ENCODE measurements at places on chromosomes 3 and 15. TPM values are rescaled to one million over a fixed set of nuclear protein-coding genes. Genes with fewer than 3 reads are reported as not detected.

GRCh38 chr3:42270561-42270960 lies 4.6 kb upstream of the CCK start:
- DNase-seq = no peak
- no peak overlapping the region for H3K27ac ChIP-seq
- no peaks in the 10 kb centered on the region for H3K36me3 ChIP-seq
- H3K27me3 ChIP-seq = peaks cover 11% of the 10 kb centered on the region
- H3K4me3 ChIP-seq = no peak overlapping the region
- H3K4me1 ChIP-seq = no peaks in the 10 kb centered on the region

DNA sequence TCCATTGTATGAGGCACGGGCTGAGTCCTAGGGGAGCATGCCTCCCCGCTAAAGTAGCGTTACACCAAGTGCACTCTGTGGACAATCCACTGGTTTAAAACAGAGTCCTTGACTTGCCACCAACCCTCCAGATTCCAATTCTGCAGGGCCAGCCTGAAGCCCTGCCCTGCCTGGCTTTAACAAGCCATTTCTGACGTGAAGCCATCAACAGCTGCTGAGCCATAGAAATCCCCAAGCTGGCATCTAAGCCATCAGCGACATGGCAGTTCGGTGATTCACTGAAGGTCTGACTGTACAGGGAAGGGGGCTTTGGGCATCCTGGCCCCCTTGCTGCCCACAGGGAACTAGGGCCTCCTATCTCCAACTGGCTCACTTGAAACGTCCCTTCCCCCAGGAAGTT lies 265.7 kb downstream of the UACA start:
- no peaks in the 10 kb centered on the region for H3K36me3 ChIP-seq
- no peaks in the 10 kb centered on the region for H3K27me3 ChIP-seq
- H3K4me1 ChIP-seq = peaks cover 29% of the 10 kb centered on the region
- no peak for DNase-seq

DNA sequence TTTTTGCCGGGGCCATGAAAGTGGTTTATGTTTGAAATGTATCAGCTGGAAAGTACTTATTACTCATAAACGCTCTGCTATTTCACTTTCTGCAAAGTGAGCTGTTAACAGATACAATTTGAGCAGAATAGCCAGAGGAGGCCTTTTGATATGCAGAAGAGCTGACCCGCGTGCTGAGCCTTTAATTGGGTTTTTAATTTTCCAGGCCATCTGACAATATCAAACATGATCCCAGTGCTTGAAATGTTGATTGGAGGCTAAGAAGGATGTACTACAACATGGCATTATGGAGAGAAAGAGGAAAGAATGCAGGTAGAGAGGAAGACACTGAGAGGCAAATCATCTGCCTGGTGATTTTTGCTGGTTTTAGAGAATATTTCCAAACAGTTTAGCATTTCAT lies 261.3 kb upstream of the MEIS2 start:
- H3K4me1 ChIP-seq = no peaks in the 10 kb centered on the region
- H3K4me3 ChIP-seq = no peak overlapping the region
- no peaks in the 10 kb centered on the region for H3K27me3 ChIP-seq
- H3K27ac ChIP-seq = no peak overlapping the region
- DNase-seq = no peak

DNA sequence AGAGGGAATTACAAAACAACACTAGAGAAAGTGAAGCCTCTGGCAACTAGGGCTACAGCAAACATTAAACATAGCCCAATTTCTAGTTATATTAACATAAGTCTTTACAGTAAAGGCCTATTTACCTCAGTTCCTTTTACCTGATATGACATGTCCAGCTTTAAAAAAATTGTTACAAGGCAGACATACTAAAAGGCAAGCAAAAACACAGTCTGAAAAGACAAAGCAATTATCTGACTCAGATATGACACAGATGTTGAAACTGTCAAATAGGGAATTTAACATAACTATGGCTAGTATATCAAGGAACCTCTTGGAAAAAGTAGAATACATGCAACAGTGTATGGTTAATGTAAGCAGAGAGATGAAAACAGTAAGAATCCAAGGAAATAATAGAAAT lies 238.6 kb downstream of the RAP2B start:
- H3K4me3 ChIP-seq = no peak overlapping the region
- no peak for DNase-seq
- no peaks in the 10 kb centered on the region for H3K4me1 ChIP-seq
- H3K27ac ChIP-seq = no peak overlapping the region
- H3K36me3 ChIP-seq = no peaks in the 10 kb centered on the region

The CYP1A1 gene
- polyA plus RNA-seq = 0.20 TPM

The PPP2R3A gene
- polyA plus RNA-seq = 5.2 TPM

- no peak for DNase-seq
- peak overlapping the region; percentile 27 for H3K27ac ChIP-seq
- H3K4me3 ChIP-seq = no peak overlapping the region
Observed at GRCh38 chr3:128556384-128556783, 63.4 kb upstream of the GATA2 start.

- no peak for DNase-seq
- H3K4me3 ChIP-seq = peak overlapping the region; percentile 61
- H3K27ac ChIP-seq = no peak overlapping the region
- peaks cover 64% of the 10 kb centered on the region for H3K4me1 ChIP-seq
- H3K36me3 ChIP-seq = no peaks in the 10 kb centered on the region
Observed at GRCh38 chr15:92902737-92903593, 2.8 kb downstream of the CHD2 start.

The ACAP2 gene
- polyA plus RNA-seq = 4.6 TPM

The P4HTM gene
- polyA plus RNA-seq = 19.1 TPM

DNA sequence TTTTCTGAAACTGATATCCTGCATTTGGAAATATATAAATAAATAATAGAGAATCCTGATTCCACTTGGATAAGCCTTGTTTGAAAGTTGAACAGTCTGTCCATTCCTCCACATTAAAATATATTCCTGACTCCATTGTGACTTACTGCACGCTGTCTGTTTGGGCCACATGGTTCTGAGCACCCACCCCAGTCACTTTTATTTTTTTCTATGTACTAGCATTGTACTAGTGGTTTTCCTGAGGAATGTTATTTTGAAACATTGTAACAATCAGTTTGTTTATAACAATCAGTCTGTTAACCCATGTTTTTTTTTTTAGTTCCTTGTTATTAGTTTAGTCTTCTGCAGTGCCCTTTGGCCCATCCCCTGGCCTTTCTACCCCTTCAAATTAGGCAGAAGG lies 87.4 kb upstream of the CCNL1 start:
- DNase-seq = no peak
- H3K4me3 ChIP-seq = no peak overlapping the region
- no peak overlapping the region for H3K27ac ChIP-seq

DNA sequence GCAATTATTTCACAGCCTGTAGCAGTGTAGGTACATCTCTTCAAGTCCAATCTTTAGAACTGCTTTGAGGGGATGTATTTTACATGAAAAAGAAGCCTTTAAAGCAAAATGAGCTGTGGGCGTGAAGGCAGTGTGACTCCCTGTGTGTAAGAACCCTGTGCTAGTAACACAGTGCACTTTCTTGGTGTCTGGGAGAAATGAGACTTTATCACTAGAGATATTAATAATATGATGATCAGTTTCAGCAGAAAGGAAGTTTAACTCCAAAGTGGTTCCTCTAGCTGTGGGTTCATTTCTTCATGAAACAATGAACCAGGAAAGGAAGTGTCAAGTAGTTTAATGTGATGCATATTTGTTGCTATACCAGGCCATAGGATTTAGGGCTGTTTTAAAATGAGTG lies 41.5 kb downstream of the SLCO3A1 start:
- H3K27me3 ChIP-seq = no peaks in the 10 kb centered on the region
- no peak overlapping the region for H3K4me3 ChIP-seq
- H3K4me1 ChIP-seq = no peaks in the 10 kb centered on the region

DNA sequence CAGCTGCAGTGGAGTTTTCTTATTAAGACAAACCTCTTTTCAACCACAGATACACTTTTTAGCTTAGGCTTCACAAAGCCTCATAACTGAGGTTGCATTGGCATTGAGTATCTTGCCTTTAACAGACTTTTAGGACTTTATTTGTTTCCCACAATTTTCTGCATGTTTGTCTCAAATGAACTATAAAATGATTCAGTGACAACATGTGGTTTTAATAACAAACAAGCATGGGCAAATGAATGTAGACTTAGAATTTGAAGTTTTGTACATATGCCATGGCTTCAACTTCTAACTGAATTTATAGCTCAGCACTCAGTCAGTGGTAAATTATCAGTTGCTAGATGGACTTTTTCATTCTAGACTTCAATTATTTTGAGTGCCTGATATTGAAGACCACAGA lies 101.6 kb downstream of the SLC25A26 start:
- H3K27ac ChIP-seq = no peak overlapping the region
- H3K4me1 ChIP-seq = peaks cover 5% of the 10 kb centered on the region
- H3K27me3 ChIP-seq = no peaks in the 10 kb centered on the region
- no peaks in the 10 kb centered on the region for H3K36me3 ChIP-seq
- no peak overlapping the region for H3K4me3 ChIP-seq

The CDHR4 gene
- polyA plus RNA-seq = not detected

DNA sequence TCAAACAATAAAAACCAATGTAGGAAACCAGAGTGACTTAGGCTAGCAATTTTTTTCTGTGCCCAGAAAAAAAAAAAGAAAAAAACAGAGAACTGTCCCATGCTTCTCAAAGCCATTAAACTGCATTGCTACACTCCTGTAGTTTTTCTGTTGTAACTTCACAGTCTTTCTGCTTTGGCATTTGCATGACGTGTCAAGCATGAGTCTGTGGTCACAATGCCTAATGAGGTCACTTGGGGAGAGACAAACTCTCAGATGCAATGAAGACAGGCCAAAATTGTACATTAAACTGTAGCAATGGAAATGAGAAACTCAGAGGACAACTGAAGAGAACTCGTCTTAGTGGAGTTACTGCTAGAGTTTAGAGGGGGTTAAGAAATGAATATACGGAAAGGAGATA lies 30.8 kb downstream of the CCDC80 start:
- no peak overlapping the region for H3K27ac ChIP-seq
- DNase-seq = no peak
- H3K4me3 ChIP-seq = no peak overlapping the region
- no peaks in the 10 kb centered on the region for H3K4me1 ChIP-seq
- no peaks in the 10 kb centered on the region for H3K27me3 ChIP-seq

The CCNL1 gene
- polyA plus RNA-seq = 14.0 TPM

The ATP8B4 gene
- polyA plus RNA-seq = 1.6 TPM

DNA sequence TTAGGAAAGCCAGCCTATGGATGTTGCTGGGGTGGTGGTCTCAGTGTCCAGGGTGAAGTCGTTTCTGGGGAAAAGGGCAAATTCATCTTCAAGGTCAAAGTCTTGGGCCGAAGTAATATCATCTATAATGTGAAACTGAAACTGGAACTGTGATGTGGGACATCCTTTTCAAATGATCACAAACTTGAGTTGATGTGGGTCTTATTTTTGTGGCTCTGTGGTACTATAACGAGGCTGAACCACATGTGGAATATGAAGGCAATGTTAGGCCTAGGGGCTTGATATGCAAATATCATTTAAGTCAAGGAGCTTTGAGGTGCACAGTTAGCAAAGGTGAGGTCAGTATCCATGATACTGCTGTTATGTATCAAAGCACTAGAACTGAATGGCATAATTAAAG lies 1.5 kb upstream of the CD200R1L start:
- H3K4me1 ChIP-seq = no peaks in the 10 kb centered on the region
- no peak overlapping the region for H3K4me3 ChIP-seq
- DNase-seq = peak; percentile 9
- H3K36me3 ChIP-seq = no peaks in the 10 kb centered on the region

The ANO10 gene
- 5.8 TPM for polyA plus RNA-seq

DNA sequence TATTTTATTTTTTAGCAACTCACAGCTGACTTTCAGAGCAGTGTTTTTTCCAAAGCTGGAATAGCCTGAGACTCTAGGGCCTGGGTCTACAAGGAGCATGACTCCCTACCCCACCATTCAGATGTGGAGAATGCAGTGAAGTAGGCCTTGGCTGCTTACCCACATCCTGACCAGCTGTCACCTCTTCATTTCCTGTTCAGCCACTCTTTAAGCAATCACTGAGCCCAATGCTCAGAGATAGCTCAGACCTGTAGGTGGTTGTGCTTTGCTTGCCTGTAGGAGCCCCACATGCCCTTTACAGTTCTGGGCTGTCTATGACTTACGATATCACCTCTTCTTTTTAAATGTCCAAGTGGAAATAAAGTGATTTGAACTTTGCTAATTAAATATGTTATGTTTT lies 148.1 kb downstream of the NEK11 start:
- H3K4me1 ChIP-seq = no peaks in the 10 kb centered on the region
- H3K27me3 ChIP-seq = no peaks in the 10 kb centered on the region
- DNase-seq = no peak
- H3K27ac ChIP-seq = no peak overlapping the region

The POPDC2 gene
- 2.7 TPM for polyA plus RNA-seq

The FBXW12 gene
- polyA plus RNA-seq = not detected

DNA sequence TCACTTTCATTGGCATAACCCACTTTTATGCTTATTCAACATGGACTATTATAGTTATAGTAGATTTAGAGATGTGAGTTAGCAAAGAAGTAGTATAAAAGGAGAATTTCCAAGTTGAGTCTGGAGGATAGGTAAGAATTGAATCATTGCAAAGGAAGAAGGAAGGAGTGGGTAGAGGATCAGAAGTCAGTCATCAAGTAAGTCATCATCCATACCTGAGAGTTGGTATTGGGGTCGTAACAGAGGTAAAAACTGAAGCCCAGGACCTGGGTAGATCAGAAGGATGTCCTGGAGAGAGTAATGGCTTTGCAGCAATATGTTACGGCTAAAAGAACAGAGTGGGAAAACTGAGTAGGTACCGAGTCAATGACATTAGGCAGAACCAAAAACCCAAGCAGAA lies 265.7 kb downstream of the SUCLG2 start:
- H3K27ac ChIP-seq = no peak overlapping the region
- no peaks in the 10 kb centered on the region for H3K27me3 ChIP-seq
- peaks cover 8% of the 10 kb centered on the region for H3K36me3 ChIP-seq
- no peak overlapping the region for H3K4me3 ChIP-seq
- H3K4me1 ChIP-seq = no peaks in the 10 kb centered on the region

- H3K36me3 ChIP-seq = no peaks in the 10 kb centered on the region
- H3K4me3 ChIP-seq = peak within 1 kb of the TSS; percentile 64
- peak within 1 kb of the TSS; percentile 80 for H3K27ac ChIP-seq
- H3K4me1 ChIP-seq = peaks cover 16% of the 10 kb centered on the region
- peak; percentile 82 for DNase-seq
Observed at GRCh38 chr15:51750792-51751696, at the start of gene TMOD2. Gene TMOD2, plus strand, starts transcription at chr15:51751597. Its CDS starts 14,845 bp downstream, at chr15:51766442.

The EFHB gene
- polyA plus RNA-seq = 1.7 TPM

- no peak overlapping the region for H3K4me3 ChIP-seq
- no peak for DNase-seq
- H3K27ac ChIP-seq = no peak overlapping the region
Observed at GRCh38 chr3:141331377-141332318, 36.7 kb upstream of the ZBTB38 start.

DNA sequence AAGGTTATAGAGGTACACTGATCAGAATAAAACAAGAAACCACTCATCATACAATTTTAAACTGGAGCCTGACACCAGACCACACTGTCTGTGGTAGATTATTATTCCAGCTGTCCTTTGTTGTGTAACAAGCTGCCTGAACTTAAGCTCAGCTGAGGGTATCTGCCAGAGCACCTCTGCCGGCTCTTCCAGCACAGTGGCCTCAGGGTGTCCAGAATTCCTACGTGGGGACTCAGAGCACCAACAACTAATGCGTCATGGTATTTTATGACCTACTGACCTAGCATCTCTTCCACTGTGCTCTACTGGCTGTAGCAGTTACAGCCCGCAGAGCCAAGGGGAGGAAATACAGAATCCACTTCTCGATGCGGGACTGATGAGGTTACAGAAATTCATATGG lies 15.6 kb upstream of the RAF1 start:
- H3K36me3 ChIP-seq = no peaks in the 10 kb centered on the region
- H3K4me3 ChIP-seq = no peak overlapping the region
- no peaks in the 10 kb centered on the region for H3K4me1 ChIP-seq

The ACTC1 gene
- polyA plus RNA-seq = 6.0 TPM

All from stomach (tissue), 19 donors.